Stimulated activated CD8-positive, alpha-beta memory T cell treated with anti-CD3 and anti-CD28 coated beads, Interleukin-7, amount 100 ng/mL, for 1 hour (primary cell): ENCODE measurements at places on chromosomes 11 and 22.

- DNase-seq: no peak
Measured at GRCh38 chr11:69830086-69830485, 10.9 kb upstream of the FGF3 start.

GRCh38 chr22:49322231-49322630 is 505.4 kb downstream of the BRD1 start:
- DNase-seq: no peak

GRCh38 chr11:43135966-43136534 is 175.7 kb upstream of the API5 start:
- DNase-seq: no peak

DNA sequence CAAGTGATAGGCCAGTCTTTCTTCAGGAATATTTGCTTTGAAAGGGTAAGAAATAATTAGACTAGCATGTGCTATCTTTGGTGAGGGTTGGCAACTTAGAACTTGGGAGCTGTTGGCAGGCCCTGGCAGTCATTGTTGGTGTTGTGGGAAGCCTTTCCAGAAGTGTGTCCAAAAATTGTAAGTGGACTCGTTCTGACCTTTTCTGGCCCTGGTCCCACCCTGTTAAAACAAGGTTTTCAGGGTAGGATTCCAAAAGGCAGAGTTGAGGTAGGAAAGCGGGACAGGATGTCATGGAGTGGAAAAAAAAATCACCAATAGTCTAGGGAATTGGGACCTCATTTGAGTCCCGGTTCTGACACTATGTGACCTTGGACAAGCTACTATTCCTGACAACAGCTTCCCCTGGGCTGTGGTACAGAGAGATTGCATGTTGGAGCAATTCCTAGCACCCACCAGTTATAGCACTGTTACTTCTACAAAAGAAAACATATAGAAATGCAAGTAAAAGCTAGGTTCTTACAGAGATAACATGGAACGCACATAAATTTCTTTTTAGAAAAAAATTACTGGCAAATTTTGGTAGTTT is 299.3 kb upstream of the DDI1 start:
- no peak for DNase-seq

DNA sequence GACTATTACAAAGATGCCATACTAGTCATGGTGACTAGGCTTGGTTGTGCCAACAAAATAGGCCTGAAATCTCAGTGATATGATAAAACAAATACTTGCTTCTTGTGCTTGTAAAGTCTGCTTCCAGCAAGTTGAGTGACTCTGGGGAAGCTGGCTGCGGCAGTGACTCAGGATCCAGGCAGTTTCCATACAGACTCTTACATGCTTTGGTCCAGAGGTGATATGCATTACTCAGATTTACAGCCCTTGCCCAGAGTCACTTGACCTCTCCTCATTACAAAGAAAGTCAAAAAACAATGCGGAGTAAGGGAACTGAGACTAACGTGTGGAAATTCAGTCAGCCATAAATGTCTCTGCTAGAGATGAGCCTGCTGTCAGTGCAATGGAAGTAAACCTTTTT is 387.5 kb downstream of the KCNA4 start:
- no peak for DNase-seq
